Stimulated activated CD8-positive, alpha-beta memory T cell treated with anti-CD3 and anti-CD28 coated beads, Interleukin-15, amount 100 ng/mL, for 1 hour (primary cell): ENCODE measurements at places on chromosomes 7 and 10.
A peak's percentile ranks its signal among the peaks of the same experiment; 100 is the strongest.

DNA sequence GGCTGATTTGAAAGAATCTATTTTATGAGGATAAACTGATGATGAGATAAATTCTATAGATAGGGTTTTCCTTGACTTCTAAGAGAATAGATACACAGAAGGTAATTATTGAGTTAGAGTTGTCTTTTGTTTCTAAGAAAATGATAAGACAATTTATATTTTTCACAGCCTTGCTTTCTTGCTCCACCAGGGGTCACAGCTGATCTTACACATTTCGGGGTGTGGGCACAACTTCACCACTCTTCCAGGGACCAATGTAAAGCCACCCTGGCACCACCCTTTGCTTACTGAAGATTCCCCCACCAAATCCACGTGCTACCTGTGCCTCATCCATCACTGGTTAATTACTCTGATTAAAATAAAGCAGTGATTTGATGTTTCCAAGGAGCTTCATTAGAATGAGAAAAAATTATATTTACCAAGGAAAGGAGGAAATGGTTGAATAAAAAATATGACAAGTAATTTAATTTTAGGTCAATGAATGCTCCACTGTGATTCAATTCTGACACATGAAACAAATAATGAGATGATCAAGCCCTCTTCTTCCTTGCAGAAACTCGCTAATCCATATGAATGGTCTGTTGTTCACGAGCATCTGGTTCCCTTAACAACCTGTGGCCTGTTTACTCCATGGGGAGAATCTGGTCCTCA, 177.3 kb upstream of the TNS3 start:
- no peak for DNase-seq

GRCh38 chr10:5951167-5951711, 26.1 kb downstream of the IL15RA start:
- DNase-seq = no peak

GRCh38 chr10:58064714-58065528, 202.8 kb downstream of the IPMK start:
- DNase-seq = peak; percentile 4

DNA sequence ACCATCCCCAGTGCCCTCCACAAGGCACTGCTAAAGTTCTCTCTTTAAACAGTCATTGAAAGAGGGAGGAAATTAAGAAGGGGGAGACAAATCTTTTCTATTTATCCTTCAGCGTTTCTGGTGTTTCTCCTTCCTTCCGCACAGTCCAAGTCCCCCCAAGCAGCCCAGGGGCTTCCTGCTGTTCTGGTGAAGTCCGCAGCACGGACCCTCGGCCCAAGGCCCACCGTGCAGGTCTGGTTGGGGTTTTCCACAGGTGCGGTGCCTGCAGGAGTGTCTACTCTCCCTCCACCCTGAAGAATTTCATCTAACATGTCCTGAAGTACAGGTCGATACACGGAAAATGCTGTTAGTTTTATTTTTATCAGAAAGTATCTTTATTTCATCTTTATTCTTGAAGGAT, 34.1 kb upstream of the KNDC1 start:
- DNase-seq = no peak

DNA sequence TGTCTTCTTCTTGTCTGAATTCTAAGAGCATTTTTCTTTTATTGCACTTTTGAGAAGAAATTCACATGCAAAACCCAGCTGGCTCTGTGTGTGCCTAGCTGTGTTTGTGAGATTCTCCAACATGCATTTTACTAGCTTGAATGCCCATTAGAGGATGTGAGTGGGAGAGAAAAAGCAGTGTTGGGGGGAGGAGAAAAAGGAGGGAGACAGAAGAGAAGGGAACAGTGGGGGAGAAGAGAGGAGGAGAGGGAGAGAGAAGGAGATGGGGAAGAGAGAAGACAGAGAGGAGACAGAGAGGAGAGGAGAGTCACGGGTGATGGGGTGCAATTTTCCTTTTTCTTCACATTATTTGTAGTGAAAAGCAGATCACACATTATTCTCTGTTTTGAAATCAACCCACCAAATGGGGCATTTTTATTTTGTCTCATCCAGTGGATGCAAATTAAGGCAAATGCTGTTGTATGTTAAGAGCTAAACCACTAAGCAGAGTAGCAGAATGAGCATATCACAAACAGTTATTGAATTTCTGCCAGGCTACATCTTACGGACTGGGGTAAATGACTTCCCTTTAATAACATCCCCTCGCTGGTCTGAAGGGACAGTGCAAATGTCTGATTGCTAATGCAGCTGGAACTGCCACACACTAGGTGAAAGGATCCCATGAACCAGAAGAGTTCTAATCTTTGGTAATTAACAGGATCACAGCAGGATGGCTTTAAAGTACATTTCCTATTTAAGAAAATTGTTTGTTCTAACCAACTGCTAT, 849 bp downstream of the LRRN3 start:
- DNase-seq = no peak

- DNase-seq = no peak
These were observed 80.5 kb downstream of the ABCA13 start for GRCh38 chr7:48251766-48252165.

DNA sequence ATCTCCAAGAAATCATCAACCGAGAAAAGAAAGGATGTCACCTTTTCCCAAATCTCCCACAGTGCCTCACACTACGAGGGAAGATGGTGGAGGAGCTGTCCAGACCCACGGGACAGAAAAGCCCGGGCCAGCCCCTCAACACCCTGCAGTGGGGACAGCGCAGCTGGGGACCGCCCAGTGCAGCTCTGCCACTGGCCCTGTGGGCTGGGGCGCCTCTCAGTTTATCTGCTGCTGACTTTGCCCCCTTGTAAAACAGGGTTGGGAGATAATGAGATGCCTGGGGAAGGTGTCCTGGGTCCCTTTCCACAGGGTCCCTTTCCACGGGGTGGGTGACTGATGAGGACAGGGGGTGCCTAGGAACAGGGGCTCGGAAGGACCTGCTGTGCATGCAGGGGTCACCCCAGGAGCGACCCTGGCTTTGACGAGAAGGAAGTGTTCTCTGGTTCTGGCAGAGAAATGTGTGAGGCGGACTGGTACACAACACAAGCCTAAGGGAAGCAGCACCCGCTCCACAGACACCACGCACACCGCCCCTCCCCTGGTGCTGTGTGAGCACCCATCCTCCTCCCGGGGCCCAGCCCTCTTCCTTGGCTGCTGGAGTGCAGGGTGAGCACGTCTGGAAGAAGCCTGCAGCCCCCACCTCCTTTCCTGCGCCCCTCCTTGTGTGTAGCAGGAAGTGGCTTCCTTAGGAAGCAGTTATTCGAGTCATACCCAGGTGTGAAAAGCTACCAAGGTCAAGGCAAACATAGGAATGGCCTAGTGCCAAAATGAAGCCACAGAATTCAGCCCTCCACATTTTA, 339.9 kb downstream of the DNAJB6 start:
- no peak for DNase-seq

GRCh38 chr7:66297579-66297978, 92.4 kb downstream of the TPST1 start:
- DNase-seq = no peak
